ENCODE measurements at places on chromosomes 13 and 19.

- DNase-seq: no peak
Observed at GRCh38 chr19:18999016-18999758, 34.1 kb downstream of the SUGP2 start.

- no peak for DNase-seq
Observed at GRCh38 chr19:45243144-45243732, 2.0 kb downstream of the EXOC3L2 start.

GRCh38 chr19:28642787-28643683, 569.9 kb downstream of the UQCRFS1 start:
- no peak for DNase-seq

DNA sequence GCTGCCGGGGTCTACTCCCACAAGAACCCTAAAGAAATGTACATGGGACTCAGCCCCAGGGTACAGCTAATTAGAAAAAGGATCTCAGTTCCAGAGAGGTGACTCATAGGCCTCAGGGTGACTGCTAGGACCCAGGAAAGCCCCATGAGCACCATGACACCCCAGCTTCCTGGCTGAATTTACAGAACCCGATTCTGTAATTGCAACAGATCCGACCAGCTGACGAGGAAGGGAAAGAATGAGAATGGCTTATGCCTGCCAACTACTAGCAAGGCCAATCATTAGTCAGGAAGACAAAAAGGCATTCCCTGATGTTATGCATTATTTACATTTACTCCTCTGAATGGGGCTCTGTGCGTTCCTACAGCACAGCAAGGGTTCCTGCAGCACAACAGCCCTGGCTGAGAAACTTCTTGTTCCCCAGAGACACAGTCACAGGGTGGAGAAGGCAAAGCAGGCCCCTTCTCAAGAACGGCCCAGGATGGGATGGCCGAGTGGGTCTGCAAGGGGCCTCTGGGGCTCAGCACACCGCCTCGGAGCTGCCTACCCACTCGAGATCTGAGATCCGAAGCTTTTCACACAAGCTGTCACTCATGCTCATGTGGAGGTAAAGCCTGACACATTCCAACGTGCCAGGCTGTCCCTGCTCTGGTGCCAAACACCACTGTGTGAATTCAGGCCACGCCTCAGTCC, 27.2 kb downstream of the PBX4 start:
- DNase-seq: peak; percentile 80

GRCh38 chr19:56113074-56113632, 7.9 kb downstream of the ZNF787 start:
- no peak for DNase-seq

DNA sequence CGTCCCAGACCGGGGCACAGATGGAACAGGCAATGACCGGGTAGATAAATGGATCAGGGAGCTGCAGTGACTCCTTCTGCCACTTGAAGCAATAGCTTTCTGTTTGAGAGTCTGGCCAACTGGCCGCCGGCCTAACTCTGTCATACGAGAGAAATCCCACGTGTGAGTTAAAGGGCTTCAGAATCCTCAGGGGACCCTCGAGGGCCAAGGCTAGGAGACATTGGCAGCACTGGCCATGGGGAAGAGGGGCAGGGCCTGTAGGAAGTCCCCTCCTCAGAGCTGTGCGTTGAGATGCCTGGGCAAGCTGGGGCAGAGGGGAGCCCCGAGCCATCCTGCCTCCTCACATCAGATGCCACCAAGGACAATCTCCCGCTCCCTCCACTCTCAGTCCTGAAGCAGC, 51.6 kb downstream of the KLF2 start:
- DNase-seq: no peak
